ENCODE measurements at places on chromosomes 4 and X.
A peak's percentile ranks its signal among the peaks of the same experiment; 100 is the strongest.

GRCh38 chrX:39907964-39908661 is 189.6 kb downstream of the BCOR start:
- no peaks in the 10 kb centered on the region for H3K27me3 ChIP-seq
- H3K36me3 ChIP-seq = no peaks in the 10 kb centered on the region
- no peak overlapping the region for H3K4me3 ChIP-seq
- H3K27ac ChIP-seq = no peak overlapping the region
- no peaks in the 10 kb centered on the region for H3K4me1 ChIP-seq
- DNase-seq = no peak

DNA sequence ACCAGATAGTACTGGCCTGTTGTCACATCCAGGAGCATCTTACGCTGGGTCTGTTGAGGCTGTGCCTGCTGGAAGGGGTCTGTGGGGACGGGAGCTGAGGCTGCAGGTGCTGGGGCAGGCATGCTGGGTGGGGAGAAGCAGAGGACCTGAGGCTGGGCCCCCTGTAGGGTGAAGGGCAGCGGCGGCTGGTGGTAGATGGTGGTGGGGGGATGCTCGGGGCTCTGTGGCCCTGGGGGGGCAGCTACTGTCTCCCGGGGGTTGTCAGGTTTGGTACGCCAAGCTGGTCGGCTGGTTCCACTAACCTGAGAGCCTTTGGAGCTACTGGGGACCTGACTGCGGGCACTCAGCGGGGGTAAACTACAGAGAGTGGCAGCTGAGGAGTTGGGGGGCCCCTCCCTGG is 7.8 kb downstream of the C4orf54 start:
- no peaks in the 10 kb centered on the region for H3K4me1 ChIP-seq
- no peaks in the 10 kb centered on the region for H3K36me3 ChIP-seq
- H3K27me3 ChIP-seq = no peaks in the 10 kb centered on the region
- no peak overlapping the region for H3K27ac ChIP-seq

- no peaks in the 10 kb centered on the region for H3K4me1 ChIP-seq
- no peak overlapping the region for H3K27ac ChIP-seq
- no peaks in the 10 kb centered on the region for H3K27me3 ChIP-seq
- no peaks in the 10 kb centered on the region for H3K36me3 ChIP-seq
- no peak for DNase-seq
These were observed 16.2 kb upstream of the GNRHR start for GRCh38 chr4:67770422-67770821.

DNA sequence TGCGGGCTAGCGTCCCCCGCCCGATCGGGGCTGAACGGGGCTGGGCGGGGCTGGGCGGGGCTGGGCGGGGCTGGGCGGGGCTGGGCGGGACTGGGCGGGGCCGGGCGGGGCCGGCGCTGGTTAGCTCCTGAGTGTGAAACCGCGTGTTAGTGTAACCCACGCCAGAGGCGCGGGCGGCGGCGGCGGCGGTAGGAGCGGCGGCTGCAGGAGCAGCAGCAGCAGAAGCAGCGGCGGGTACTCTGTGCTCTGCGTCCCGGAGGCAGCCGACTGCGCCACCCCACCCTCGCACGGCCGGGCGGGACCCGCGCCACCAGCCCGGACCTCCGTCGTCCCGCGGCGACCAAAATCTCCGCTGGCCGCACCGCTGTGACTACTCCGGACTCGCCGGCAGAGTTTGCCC is 128.1 kb downstream of the LAS1L start:
- no peaks in the 10 kb centered on the region for H3K4me1 ChIP-seq
- no peaks in the 10 kb centered on the region for H3K36me3 ChIP-seq
- H3K27me3 ChIP-seq = no peaks in the 10 kb centered on the region
- no peak overlapping the region for H3K27ac ChIP-seq
- H3K4me3 ChIP-seq = no peak overlapping the region

DNA sequence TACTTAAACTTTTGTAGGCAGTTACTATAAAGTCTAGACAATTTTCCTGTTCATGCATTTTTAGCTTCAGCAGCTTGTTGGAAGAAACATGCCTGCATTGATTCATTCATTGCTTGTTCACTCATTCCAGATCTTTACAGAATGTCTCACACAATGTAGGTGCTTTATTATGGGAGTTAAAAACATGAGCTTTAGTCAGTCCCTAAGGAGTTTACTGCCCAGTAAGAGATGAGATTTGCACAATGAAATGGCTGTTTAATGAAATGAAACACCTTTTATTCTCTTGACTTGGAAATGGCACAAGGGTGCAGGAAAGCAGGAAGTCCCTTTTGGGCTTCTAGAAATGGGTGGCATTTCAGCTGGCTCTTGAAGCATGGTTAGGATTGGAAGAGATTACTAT is 2.9 kb downstream of the NOCT start:
- H3K27ac ChIP-seq = no peak overlapping the region
- H3K27me3 ChIP-seq = no peaks in the 10 kb centered on the region
- H3K4me1 ChIP-seq = peaks cover 15% of the 10 kb centered on the region
- no peak for DNase-seq

DNA sequence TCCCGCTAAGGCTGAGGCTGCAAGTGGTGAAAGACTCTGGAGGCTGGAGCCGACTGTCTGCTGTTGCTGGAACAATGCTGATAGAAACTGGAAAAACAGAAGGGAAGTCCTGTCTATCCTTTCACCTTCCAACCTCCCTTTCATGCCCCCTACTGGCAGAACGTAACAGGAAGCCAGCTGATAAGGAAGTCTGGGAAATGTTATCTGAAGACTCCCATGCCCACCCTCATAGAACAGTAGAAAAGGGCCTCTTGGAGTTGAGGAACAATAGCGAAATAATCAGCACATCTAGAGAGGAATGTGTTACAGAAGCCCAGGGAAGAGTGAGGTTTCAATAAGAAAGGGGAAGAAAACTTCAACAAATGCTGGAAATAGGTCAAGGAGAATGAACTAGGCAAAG is 117.1 kb upstream of the DKK2 start:
- no peaks in the 10 kb centered on the region for H3K27me3 ChIP-seq
- no peak overlapping the region for H3K4me3 ChIP-seq
- H3K4me1 ChIP-seq = no peaks in the 10 kb centered on the region
- DNase-seq = no peak
- no peaks in the 10 kb centered on the region for H3K36me3 ChIP-seq

DNA sequence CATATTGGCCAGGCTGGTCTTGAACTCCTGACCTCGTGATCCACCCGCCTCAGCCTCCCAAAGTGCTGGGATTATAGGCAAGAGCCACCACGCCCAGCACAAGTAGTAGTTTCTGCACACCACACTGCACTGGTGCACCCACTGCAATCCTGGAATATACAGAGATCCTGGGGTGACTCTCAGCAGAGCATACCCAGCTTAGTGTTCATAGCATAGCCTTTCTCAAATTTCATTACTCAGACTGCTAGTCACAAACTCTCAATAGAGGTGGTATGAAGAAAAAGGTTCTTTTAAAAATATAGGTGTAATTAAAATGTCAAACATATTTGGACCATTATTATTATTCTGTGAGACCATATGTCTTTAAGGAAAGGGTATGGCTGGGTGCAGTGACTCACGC is 6.2 kb upstream of the ARHGAP10 start:
- DNase-seq = no peak
- H3K36me3 ChIP-seq = no peaks in the 10 kb centered on the region
- H3K27me3 ChIP-seq = no peaks in the 10 kb centered on the region

- H3K4me1 ChIP-seq = no peaks in the 10 kb centered on the region
- no peak overlapping the region for H3K4me3 ChIP-seq
- H3K36me3 ChIP-seq = no peaks in the 10 kb centered on the region
- H3K27me3 ChIP-seq = no peaks in the 10 kb centered on the region
- no peak for DNase-seq
These were observed 79.1 kb downstream of the FAT4 start for GRCh38 chr4:125393825-125394224.

GRCh38 chrX:31353095-31353494 is 281.3 kb upstream of the FTHL17 start:
- no peaks in the 10 kb centered on the region for H3K36me3 ChIP-seq
- no peak overlapping the region for H3K27ac ChIP-seq
- no peaks in the 10 kb centered on the region for H3K27me3 ChIP-seq
- no peak overlapping the region for H3K4me3 ChIP-seq
- DNase-seq = no peak

DNA sequence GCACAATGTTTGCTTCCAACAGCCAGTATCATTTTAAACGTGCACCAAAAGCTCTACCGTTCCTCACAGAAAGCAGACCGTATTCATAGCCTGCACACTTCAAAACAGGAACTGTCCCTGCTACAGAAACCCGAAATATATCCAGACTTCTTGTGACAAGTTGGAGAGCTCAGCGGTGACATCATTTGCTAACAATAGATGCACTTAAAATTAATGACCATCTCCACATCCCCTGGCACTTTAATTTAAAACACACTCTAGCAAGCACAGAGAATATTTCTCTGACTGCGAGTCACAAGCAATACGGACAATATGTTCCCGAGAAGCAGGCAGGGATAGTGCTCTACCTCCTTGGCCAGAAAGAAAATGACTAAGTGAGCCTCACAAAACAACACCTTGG is 2.5 kb downstream of the NYX start:
- no peak overlapping the region for H3K4me3 ChIP-seq
- no peaks in the 10 kb centered on the region for H3K36me3 ChIP-seq
- H3K4me1 ChIP-seq = no peaks in the 10 kb centered on the region
- no peak overlapping the region for H3K27ac ChIP-seq
- DNase-seq = no peak
- no peaks in the 10 kb centered on the region for H3K27me3 ChIP-seq

DNA sequence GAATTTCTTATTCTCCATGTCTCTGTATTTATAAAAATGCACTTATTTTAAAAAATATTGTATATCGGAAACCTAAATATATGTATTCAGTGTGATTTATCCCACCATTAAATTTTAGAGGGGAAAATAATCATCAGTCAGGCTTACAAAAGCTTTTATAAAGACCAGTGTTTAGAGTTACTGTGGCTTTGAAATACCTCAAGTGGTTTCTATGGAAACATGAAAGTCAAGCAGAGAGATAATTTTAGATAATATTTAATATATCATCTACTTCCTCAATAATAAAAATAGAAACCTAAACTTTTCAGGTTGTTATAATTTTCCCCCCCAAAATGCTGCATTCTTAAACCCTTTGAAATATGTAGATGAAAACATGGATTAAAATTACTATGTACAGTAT is 332.9 kb upstream of the PITX2 start:
- no peak for DNase-seq
- no peaks in the 10 kb centered on the region for H3K4me1 ChIP-seq
- H3K36me3 ChIP-seq = no peaks in the 10 kb centered on the region
- no peak overlapping the region for H3K27ac ChIP-seq
- H3K27me3 ChIP-seq = no peaks in the 10 kb centered on the region

- no peak overlapping the region for H3K4me3 ChIP-seq
- no peak overlapping the region for H3K27ac ChIP-seq
- DNase-seq = peak; percentile 68
- H3K4me1 ChIP-seq = peaks cover 4% of the 10 kb centered on the region
- H3K27me3 ChIP-seq = no peaks in the 10 kb centered on the region
These were observed 93.6 kb upstream of the MYOZ2 start for GRCh38 chr4:119041951-119042560.

GRCh38 chr4:83334425-83335241 is at the start of gene HPSE:
Gene HPSE, minus strand, starts transcription at chr4:83334848. Its CDS starts 66 bp downstream, at chr4:83334782.
- peak within 1 kb of the TSS; percentile 27 for H3K27ac ChIP-seq
- no peaks in the 10 kb centered on the region for H3K27me3 ChIP-seq

GRCh38 chrX:16120431-16120830 is 2.9 kb upstream of the GRPR start:
- DNase-seq = no peak
- H3K27me3 ChIP-seq = no peaks in the 10 kb centered on the region
- no peak overlapping the region for H3K27ac ChIP-seq
- no peaks in the 10 kb centered on the region for H3K4me1 ChIP-seq

DNA sequence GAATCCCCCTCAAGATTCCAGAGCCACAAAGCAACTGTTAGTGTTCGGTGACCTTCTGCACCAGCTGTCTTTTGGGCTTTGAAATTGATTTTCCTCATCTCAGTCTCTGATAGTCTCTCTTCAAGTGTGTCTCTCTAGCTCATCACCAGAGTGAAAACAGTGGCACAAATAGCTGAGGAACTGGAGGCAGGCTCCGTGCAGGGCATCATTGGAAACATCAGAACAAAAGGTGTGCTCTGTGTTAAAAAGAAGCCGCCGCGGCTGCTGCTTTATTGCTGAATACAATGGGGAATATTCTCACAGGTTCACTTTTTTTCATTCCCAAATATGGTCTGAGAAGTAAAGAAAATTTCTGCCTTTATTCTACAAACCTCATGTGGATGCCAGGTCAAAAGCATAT is 297.5 kb downstream of the DCTD start:
- H3K4me3 ChIP-seq = no peak overlapping the region
- H3K27ac ChIP-seq = no peak overlapping the region
- no peaks in the 10 kb centered on the region for H3K4me1 ChIP-seq
- DNase-seq = no peak
- H3K36me3 ChIP-seq = no peaks in the 10 kb centered on the region

- no peak overlapping the region for H3K27ac ChIP-seq
- H3K27me3 ChIP-seq = no peaks in the 10 kb centered on the region
- H3K4me1 ChIP-seq = no peaks in the 10 kb centered on the region
- no peak for DNase-seq
- H3K36me3 ChIP-seq = no peaks in the 10 kb centered on the region
These were observed 49.0 kb downstream of the SYTL5 start for GRCh38 chrX:38055170-38055847.

GRCh38 chrX:155767051-155767875 is 113.9 kb upstream of the VAMP7 start:
- H3K4me3 ChIP-seq = peak overlapping the region; percentile 38
- H3K27me3 ChIP-seq = no peaks in the 10 kb centered on the region
- peak; percentile 2 for DNase-seq
- no peaks in the 10 kb centered on the region for H3K4me1 ChIP-seq

GRCh38 chrX:88170553-88170952 is 576.5 kb upstream of the CPXCR1 start:
- H3K27me3 ChIP-seq = no peaks in the 10 kb centered on the region
- H3K4me3 ChIP-seq = no peak overlapping the region

DNA sequence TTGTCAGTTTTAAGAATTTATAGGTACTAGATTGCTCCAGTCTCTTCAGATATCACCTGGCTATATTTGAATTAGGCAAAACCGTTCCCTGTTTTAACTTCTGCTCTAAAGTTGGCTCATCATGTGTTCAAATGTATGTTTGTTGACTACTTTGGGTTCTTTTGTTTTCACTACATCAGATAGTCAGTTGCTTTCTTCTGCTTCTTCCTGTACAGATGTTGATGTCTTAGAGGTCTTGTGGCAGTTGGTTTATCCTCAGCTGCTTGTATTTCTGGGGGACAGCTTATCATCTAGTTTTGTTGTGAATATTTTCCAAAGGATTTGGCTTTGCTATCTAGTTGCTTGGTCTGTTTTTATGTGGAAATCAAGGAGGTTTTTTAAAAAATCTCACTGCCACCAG is 28.0 kb downstream of the TBC1D19 start:
- no peak overlapping the region for H3K27ac ChIP-seq
- peaks cover 7% of the 10 kb centered on the region for H3K4me1 ChIP-seq
- H3K27me3 ChIP-seq = no peaks in the 10 kb centered on the region
- no peaks in the 10 kb centered on the region for H3K36me3 ChIP-seq
- no peak overlapping the region for H3K4me3 ChIP-seq
- no peak for DNase-seq

GRCh38 chr4:40200875-40201801 is 4.3 kb downstream of the RHOH start:
- H3K36me3 ChIP-seq = peaks cover 22% of the 10 kb centered on the region
- no peaks in the 10 kb centered on the region for H3K27me3 ChIP-seq
- H3K27ac ChIP-seq = peak overlapping the region; percentile 96
- H3K4me1 ChIP-seq = peaks cover 37% of the 10 kb centered on the region
- peak overlapping the region; percentile 93 for H3K4me3 ChIP-seq

All from CD8-positive, alpha-beta memory T cell (primary cell).